ENCODE measurements at places on chromosomes 13 and 19.

DNA sequence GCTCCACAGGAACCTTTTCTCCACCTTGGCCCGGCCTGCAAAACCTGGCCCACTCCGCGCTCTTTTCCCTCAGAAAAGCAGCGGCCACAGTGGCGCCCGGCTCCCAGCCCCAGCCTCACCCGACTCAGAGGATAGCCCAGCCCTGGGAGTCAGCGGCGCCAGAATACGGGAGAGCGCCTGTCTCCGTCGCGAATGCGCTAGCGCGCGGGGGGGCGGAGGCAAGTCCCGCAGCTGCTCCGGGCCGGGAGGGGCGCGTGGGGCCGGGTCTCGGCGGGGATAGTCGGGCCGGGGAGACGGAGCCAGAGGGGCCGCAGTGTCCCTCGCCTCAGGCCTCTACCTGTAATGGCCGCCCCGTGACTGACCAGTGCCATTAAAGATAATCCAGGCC lies at the start of gene ZFP30:
Gene ZFP30 (minus strand): TSS at position 165 of the 388 bp plus-strand sequence. CDS start 7,643 bp downstream, outside the sequence.
- DNase-seq = peak; percentile 95

DNA sequence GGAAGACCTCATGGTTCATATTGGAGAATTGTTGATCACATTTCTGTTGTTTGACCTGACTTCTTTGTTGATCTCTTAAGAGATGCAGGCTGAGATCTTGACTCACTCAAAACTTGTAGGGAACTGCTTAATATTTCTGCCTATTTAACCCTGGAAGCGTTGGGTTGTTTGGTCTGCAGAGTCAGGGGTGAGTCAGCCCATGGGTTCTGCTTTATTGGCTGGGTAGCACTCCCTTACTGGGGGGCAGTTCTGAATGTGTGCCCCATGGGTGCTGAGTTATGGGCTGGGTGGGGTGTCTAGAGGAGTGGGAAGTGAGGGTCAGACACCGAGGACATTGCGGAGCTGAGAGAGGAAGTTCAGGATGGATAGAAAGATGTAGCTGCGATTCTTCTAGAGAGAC lies 87.9 kb downstream of the LRCH1 start:
- no peak for DNase-seq

DNA sequence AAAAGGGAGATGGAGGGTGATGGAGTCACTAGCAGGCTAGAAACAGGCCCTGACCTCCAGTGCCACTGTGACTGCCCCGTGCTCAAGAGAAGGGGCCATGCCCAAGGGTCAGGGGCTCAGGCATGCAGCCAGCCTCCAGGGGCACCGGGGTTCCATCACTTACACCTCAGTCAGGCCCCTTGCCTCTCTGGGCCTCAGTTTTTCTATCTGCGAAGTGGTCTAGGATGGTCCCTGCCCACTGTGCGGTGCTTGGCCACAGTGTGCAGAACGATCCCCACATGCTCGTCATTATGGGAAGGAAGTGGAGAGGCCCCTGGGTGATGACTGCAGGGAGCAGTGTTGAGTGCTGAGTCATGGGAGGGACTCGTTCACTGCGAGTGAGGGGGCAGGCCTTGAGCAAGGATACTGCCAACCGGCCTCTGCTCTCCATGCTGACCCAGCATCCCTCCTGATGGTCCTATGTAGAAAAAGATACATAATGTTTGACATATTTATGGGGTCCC lies 23.1 kb downstream of the TMED1 start:
- DNase-seq = peak; percentile 83

GRCh38 chr13:79995334-79995733 lies 345.6 kb downstream of the SPRY2 start:
- DNase-seq = no peak

DNA sequence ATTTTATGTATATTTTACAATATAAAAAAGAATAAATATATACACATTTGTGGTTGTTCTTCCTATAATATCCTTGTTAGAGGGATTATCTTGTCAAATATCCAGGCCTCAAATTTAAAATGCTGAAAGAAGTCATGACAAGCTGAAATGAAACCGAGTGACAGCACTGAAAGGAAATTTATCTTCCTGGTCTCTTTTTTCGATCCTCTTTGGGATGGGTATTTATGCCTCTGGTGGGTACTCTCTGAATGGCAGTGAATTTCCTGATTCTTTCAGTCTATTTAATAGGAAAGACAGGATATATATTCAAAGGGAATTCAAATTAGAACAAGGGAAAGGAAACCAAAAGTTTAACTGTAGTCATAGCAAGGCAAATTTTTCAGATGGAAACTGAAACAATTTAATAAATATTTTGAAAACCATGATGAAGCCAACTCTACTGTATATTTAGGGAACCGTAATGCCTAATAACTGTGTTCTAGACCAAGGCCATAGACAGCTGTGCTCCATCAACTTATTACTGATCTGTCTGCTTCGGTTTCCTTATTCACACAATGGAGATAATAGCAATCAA lies 97.9 kb downstream of the DLEU7 start:
- DNase-seq = no peak

GRCh38 chr13:74246487-74246886 lies 112.3 kb upstream of the KLF12 start:
- DNase-seq = peak; percentile 66

GRCh38 chr13:74082741-74083160 lies 51.5 kb downstream of the KLF12 start:
- no peak for DNase-seq

DNA sequence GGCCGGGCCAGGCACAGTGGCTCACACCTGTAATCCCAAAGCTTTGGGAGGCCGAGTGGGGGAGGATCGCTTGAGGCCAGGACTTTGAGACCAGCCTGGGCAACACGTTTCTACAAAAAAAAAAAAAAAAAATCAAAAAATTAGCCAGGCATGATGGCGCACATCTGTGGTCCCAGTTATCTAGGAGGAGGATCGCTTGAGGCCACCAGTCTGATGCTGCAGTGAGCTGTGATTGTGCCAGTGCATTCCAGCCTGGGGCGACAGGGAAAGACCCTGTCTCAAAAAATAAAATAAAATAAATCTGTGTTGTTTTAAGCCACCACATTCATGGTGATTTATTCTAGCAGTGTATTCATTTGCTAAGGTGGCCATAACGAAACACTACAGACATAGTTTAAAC lies 4.1 kb upstream of the DACT3 start:
- no peak for DNase-seq

- no peak for DNase-seq
Observed at GRCh38 chr19:28706693-28707092, 506.3 kb downstream of the UQCRFS1 start.

DNA sequence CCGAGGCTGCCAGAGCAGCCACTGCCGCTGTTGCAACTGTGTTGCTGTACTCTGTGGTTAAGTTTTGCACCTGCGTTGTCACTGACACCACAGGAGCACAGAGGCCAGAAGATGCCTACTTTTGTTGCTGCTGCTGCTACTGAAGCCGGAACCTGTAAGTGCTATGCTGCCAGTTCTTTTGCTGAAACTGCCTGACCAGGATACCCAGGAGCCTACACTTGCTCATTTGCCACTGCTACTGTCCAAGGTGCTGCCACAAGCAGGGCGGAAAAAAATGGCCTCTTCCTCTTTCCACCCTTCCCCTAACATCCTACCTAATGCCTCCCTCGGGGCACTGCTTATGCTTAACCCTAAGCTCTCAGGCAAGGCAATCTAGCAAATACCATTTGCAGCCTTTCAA lies 29.0 kb upstream of the NBEA start:
- DNase-seq = no peak

GRCh38 chr13:104975272-104975671 lies 1560.2 kb downstream of the EFNB2 start:
- DNase-seq = no peak

DNA sequence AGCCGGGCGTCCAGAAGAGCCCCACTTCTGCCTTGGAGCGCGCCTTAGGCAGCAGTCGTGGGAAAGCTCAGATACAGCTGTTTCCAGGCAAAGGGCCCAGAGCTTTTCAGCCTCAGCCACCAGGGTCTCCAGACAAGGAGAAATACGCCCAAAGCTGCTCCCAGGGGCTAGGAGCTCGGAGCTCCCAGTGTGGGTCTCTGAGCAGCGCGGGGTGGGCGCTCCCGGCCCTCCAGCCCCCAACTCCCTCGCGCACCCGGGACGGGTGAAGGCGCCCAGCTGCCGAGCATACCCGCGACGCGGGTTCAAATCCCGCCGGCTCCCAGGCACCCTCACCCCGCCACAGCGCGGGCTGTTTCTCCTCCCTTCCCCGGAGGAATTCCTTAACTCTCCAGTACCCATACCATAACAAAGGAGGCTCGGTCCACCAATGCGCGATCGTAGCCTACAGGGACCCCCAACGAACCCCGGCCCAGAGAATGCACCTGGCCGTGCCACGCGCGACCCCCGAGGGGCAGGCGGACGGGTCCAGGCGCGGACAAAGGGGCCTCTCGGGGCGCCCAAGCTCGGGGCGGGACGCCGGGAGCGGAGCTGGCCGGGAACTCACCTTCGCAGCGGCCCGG lies 507 bp downstream of the COL4A1 start:
- DNase-seq = peak; percentile 80

DNA sequence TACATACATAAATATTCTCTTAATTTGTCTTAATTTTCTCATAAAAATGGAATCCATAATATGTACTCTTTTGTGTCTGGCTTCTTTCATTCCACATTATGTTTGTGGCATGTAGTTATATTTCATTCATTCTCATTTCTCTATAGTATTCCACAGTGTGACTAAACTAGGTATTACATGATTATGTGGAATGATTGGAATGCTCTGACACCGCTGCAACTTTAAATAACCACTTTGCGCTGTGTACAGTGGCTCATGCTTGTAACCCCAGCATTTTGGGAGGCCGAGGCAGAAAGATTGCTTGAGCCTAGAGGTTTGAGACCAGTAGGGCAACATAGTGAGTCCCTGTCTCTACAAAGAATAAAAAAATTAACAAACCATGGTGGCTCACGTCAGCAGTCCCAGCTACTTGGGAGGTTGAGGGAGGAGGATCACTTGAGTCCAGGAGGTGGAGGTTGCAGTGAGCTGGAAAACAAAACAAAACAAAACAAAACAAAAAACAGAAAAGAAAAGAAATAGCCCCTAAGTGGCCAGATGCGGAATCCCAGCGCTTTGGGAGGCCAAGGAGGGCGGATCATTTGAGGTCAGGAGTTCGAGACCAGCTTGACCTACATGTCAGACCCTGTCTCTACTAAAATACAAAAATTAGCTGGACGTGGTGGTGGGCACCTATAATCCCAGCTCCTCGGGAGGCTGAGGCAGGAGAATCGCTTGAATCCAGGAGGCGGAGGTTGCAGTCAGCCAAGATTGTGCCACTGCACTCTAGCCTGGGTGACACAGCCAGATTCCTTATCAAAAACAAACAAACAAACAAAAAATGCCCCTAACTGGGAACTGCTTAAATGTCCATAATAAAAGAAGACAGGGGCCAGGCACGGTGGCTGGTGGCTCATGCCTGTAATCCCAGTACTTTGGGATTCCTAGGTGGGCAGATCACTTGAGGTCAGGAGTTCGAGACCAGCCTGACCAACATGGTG lies 8.0 kb upstream of the SAE1 start:
- DNase-seq = no peak

DNA sequence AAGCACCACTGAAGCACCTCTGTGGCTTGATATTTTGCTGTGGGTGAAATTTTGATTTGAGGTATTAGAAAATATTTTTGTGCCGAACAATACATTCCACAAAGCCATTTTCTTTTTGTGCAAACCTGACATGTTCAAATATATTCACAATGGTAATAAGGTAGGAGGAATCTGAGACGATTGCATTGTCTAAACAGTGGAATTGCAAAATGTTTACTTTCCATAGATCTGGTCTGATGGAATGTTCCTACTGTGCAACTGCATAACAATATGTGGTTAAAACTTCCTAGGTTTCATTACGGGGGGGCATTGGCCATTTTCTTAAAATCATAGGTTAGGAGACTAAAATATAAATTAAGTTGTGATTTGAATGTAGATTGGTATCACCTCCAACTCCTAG lies 42.7 kb upstream of the AKAP11 start:
- DNase-seq = no peak

- DNase-seq = no peak
Observed at GRCh38 chr13:100860866-100861265, 186.3 kb upstream of the TMTC4 start.

DNA sequence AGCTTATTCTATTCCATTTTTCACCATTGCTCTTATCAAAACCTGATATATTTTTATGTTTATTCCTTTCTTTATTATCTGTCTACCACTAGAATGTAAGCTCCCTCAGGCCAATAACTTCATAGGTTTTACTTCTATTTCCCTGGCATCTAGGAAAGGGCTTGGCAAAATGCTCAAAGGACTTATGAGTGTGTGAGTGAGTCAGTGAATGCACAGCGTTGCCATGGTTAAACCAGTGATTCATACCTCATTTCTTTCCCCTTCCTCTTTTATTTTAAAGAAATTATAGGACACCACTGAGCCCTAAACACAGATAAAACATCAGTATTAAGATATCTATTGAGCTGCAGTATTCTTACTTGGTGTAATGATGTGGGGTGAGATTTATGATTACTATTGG lies 162.1 kb downstream of the GPC6 start:
- DNase-seq = no peak

- DNase-seq = no peak
Observed at GRCh38 chr19:48683349-48683748, 10.5 kb upstream of the NTN5 start.

DNA sequence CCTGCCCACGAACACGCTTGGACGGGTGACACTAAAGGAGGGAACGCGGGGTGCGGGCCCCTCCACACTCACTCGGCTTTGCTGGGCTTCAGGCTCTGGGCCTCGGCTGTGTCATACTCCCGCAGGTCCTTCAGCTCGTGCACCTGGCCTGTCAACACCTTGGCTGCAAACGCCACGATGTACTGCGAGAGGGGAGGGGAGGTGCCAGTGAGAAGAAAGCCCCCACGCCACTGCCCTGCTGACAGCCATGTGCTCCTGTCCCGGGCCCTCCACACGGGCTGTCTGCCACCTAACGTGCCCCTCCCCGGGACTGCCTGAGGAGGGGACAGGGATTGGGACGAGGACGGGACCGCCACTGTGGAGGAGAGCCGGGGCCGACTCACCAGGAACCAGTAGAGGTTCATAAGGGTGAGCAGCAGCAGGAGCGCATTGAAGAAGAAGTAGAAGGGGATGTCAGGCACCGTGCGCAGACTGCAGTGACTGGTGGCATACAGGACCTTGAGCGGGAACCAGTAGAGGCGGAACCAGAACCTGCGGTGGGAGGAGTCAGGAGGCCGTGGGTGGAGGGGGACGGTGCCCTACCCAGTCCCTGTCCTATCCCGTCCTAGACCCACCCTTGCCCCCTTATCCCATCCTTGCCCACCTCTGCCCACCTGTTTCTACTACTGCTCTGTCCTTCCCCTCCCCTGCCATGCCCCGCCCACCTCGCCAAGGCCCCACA lies 16.9 kb downstream of the CERS1 start:
- no peak for DNase-seq

DNA sequence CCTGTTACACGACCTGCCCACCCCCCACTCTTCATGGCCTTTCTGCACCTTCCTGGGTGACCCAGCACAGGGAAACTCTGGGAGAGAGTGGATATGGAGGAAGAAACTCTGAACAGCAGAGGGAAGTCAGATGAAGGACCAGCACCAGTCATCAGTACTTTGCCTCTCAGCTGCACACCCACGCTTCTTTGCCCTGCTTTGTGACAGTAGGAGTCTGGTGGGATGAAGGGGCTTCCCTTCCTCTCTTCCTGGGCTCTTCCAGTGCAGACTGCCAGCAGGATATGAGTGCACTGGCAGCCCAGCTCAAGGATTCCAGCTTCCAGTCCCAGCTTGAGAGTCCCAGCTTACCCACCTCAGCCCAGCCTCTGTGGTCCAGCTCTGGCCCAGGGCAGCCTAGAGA lies 68.9 kb downstream of the CRYL1 start:
- no peak for DNase-seq

Measured in sigmoid colon (tissue), 7 donors.